ENCODE measurements at places on chromosomes 11 and 22.

- no peak for DNase-seq
These were observed 13.1 kb upstream of the TCF20 start for GRCh38 chr22:42283278-42284201.

DNA sequence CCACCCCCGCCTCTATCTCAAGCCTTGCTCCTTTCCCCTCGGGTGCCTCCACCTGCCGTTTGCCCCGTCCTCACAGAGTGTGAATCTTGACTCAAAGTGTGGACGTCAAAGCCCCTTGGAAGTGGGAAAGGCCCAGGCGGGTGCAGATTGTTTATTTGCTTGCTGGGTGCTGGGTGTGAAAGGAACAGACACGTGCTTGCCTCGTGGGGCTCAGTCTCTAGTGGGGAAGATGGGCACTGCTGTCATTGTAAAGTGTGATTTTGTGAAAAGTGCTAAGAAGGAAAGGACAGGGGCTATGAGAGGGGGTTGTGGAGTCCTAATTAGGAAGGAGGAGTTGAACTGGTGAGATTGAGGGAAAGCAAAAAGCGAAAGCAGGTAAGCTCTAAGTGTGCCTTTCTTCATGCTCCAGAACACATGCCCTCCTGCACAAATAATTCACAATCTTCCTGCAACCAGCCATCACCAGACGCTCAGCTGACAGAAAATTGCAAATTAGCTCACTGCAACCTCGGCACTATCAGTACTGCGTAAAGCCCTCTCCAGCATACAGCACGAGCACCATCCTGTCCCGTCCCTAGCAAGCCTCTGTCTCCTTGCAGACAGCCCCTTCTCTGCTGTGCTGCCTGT is 9.7 kb upstream of the GCAT start:
- DNase-seq: no peak

DNA sequence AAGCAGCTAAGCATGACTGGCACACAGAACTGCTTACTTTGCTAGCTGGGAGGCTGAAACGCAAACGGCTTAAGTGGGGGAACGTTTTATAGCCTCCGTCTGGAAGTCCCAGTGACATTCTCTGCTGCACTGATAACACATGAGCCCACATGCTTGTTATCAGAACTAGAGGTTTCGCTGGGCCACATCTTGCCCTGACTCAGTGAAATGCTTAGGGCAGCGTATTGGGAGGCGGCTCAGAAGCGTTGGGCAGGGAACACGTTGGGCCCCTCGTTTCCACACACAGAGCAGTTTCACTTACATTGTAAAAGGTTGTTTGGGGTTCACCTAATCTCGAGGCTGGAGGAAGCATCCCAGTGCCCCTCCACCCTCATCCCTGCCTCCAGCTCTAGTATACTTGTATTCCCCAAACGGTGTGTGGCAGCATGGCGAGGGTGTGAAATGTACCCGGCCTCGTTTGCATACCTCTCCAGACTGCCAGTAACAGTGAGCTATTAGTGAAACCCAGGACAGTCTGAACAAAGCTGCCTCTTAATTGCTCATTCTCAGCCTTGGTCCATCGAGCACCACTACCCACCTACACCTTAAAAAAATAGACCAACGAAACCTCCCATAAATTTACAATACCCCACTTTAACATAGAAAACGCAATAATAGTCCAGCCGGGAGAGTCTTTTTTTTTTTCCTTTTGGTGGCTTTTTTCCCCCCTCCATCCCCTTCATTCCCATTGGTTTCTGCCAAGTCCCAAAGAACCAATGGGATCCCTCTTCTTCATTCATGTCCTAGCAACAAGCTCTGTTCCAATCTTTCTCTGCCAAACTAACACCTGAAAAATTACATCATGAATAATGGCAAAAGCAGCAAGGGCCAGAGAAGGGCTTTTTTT is 218.8 kb upstream of the SORL1-AS1 start:
- peak; percentile 52 for DNase-seq

- no peak for DNase-seq
These were observed 3.3 kb downstream of the SCGB1D2 start for GRCh38 chr11:62245271-62245753.

- DNase-seq: no peak
These were observed 11.4 kb downstream of the DAGLA start for GRCh38 chr11:61691380-61692156.

GRCh38 chr11:19286411-19286810 is 45.7 kb upstream of the E2F8 start:
- DNase-seq: no peak

DNA sequence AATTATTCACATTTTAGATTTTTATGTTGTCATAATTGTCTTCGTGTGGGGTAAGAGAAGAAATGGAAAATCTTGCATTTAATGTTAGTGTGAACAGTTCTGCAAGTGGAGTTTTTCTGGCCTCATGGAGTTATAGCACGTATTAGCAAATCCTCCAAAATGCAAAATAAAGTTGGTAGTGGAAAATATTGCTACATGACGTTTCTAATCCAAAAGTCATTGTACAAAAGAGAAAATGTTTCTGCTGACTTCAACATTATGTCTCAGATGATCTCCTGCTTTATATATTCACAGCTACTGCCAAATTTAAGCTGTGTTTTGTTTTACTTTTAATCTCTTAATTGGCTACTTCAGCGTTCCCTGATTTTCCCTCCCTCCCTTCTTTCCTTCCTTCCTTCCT is 1804.0 kb upstream of the RAG2 start:
- DNase-seq: no peak

- no peak for DNase-seq
These were observed 681.4 kb upstream of the TENM4 start for GRCh38 chr11:80122211-80122610.

DNA sequence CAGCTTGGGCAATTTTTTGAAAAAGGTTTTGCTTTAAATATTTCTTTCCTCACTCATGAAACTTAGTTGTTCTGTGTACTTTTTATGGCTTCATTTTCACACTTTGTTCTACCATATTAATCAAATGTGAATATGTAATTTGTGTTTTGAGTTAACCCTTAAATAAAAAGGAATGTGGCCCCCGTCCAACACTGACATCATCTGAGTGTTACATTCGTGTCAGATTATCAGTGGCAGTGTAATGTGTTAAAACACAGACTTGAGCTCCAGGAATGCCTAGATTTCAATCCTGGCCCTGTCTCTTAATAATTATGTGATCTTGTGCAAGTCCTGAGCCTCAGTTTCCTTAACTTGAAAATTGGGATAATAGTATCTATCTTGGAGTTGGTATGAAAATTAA is 5.6 kb downstream of the RTN3 start:
- DNase-seq: no peak

GRCh38 chr11:57111619-57112018 is 70.1 kb upstream of the LRRC55 start:
- no peak for DNase-seq

- DNase-seq: no peak
These were observed 277.6 kb downstream of the TTC28 start for GRCh38 chr22:28402060-28402459.

DNA sequence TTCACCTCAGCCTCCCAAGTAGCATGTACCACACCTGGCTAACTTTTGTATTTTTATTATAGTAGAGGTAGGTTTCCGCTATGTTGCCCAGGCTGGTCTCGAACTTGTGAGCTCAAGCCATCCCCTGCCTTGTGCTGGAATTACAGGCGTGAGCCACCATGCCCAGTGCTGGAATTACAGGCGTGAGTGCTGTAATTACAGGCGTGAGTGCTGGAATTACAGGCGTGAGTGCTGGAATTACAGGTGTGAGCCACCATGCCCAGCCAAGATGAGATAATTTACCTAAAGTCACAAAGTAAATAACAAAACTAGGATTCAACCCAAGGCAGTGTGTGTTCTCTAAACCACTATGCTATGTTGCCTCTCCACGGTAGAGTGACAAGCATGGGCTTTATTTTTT is 3.6 kb upstream of the UBXN1 start:
- DNase-seq: no peak

- DNase-seq: no peak
These were observed 195 bp upstream of the CREB3L1 start for GRCh38 chr11:46277313-46277621.

GRCh38 chr22:35601743-35602615 is 15.2 kb downstream of the MB start:
- peak; percentile 72 for DNase-seq

DNA sequence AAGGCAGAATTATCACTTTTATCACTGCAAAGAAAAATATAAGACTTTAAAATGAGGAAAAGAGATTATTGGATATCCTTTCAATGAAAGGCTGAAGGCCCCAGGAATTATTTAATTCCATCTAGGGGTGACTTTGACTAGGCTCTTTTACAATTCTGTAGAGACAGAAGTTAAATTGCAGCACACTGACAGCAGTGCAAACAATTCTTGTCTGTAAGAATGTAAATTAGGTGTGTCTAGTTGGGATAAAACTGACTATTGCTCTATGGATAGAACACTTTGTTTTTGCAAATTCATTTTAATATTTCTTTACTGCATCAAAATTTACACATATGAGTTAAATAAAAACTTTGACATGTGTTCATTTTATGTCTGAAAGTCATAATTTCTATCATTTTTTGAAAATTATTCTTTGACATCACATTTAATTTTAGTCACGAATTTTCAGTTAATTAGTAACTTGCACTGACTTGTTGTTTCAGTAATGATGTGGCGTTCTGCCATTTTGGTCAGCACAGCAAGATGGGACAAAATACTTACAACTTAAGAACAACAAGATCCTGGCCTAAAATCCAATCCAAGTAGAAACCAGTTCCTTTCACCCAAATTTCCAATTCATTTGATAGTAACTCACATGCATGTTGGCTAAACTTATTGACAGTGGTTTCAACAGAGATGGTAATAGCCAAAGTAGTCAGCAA is 75.1 kb downstream of the SLC36A4 start:
- DNase-seq: no peak

DNA sequence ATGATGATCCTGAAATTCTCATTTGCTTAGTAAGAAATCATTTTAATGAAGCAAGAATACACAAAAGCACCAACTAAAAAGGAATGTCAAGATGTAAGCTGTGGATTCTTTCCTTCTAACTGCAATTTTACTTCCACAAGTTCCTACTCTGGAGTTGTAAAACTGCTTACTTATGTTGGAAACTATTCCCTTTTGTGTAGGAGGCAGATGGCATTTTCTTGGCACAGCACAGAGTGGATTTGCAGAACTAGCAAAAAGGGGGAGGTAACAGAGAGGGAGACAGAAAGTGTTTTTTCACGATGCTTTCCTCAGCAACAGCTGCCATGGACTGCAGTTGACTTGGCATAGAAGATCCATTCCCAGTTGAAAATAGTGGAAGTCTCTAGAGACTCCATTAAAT is 1112.0 kb upstream of the RAG2 start:
- no peak for DNase-seq

- no peak for DNase-seq
These were observed 901.5 kb downstream of the BRD1 start for GRCh38 chr22:48926136-48926535.

DNA sequence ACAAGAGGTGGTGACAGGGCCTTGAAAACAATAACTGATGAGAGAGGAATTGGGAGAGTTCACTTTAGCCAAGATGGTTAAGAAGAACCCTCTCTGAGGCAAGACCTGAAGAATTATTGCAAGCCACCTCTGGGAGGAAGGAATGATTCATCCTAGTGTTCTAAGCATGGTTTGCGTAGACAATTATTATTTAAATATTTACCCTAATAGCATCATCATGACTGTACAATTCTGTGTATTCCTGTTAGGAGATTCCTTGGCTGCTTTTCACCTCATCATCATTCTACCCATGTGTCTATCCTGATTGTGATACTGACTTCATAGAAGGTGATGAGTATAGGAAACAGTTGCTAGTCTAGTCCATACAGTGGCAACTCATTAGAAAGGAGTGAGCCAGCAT is 264.4 kb downstream of the DDX10 start:
- DNase-seq: peak; percentile 39

- no peak for DNase-seq
These were observed 257.1 kb upstream of the CADM1 start for GRCh38 chr11:115761348-115761747.

DNA sequence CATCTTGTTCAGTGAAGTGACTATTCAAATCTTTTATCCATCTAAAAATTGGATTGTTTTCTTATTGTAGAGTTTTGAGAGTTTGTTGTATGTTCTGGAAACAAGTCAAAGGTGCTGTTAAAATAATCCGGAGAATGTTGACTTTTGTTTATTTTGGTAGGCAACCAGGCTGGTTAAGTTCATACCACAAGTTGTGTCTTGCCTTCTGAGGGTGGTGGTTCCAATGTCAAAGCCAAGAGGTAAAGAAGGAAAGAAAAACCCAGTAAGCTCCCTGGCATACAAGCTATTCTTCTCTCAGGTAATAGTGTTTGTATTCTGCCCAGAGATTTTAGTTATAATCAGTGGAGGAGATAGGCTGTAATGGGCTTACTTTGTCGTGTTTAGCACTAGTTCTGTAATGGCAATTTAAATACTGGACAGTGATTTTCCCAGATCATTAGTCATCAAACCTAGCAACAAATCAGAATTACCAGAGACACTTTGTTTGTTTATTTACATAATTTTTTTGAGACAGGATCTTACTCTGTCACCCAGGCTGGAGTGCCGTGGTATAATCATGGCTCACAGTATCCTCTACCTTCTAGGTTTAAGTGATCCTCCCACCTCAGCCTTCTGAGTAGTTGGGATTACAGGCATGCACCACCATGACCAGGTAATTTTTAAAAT is 15.1 kb upstream of the CSRP3 start:
- DNase-seq: no peak

DNA sequence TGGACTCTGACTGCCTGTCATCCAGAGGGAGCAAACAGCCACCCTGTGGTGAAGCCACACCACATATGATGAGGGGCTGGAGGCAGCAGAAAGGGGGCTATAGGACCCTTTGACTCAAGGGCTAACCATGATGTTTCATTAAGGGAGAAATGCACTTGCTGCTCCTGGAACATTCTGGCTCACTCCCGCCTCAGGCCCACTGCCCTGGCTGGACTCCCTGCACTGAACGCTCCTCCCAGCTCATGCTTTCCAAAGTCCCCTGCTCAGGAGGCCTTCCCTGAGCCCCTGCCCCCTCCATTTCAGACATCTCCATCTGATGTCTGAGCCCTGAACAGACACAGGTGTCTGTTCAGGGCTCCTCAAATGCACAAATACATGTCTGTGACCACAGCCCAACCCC is 69.1 kb downstream of the CDKN1C start:
- no peak for DNase-seq

DNA sequence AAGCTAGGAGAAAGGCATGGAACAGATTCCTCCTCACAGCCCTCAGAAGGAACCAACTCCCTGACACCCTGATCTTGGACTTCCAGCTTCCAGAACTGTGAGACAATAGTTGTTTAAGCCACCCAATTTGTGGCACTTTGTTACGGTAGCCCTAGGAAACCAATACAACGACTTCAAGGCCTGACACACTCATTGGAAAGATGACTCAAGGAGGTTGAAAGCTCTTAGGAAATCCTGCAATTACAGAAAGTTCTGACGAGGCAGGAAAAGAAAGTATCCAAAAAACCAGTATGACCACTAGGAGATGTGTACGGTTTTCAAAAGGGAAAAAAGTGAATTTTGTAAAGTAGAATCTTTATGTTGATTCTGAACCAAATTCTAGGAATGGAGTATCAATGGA is 161.4 kb downstream of the SWAP70 start:
- DNase-seq: no peak

Data from H4 (cell line).